ENCODE measurements at places on chromosomes 7 and 10.

GRCh38 chr10:79319115-79319771 lies 28.0 kb upstream of the PPIF start:
- DNase-seq, result no peak

GRCh38 chr10:52965509-52965908 lies 192.9 kb upstream of the MBL2 start:
- no peak for DNase-seq

- DNase-seq, result peak; percentile 47
Measured at GRCh38 chr7:40232242-40232893, 97.6 kb downstream of the SUGCT start.

GRCh38 chr7:108403597-108404217 lies 52.5 kb downstream of the NRCAM start:
- no peak for DNase-seq

DNA sequence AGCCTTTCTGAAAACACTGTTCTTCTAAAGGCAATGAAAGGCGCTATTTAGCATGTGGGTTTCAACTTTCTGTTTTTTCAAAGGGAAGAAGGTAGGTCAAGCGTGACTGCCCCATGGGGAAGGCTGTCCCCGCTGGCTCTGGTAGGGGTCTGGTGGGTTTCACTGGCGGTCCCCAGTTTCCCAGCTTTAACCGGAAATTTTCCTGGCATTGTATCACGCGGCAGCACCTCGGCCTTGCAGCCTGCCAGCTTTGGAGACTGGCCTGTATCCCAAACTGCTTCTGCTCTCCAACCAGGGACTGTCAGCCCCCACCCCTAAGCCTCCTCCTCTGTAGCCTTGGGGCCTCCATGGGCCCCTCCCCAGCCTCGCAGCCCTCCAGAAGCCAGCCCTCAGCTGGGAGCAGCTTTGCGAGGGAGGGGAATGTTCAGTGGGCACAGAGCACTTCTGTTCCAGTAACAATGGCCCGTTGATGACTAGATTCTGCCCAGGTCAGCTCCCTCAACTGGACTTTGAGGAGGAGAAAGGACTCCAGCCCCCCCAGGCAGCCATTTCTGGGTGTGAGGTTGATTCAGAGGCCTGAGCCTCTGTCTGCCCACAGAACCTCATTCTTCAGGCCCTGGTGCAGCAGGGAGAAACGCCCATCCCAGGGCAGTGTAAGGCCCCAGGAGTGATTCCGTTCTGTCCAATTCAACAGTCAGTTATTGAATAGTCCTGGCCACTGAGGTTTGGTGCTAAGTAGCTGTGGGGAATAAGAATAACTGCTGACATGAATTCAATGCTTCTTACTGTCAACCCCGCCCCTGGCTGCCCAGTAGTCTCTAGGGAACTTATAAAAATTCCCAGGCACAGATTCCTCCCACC lies 17.1 kb downstream of the CHST3 start:
- peak; percentile 96 for DNase-seq

DNA sequence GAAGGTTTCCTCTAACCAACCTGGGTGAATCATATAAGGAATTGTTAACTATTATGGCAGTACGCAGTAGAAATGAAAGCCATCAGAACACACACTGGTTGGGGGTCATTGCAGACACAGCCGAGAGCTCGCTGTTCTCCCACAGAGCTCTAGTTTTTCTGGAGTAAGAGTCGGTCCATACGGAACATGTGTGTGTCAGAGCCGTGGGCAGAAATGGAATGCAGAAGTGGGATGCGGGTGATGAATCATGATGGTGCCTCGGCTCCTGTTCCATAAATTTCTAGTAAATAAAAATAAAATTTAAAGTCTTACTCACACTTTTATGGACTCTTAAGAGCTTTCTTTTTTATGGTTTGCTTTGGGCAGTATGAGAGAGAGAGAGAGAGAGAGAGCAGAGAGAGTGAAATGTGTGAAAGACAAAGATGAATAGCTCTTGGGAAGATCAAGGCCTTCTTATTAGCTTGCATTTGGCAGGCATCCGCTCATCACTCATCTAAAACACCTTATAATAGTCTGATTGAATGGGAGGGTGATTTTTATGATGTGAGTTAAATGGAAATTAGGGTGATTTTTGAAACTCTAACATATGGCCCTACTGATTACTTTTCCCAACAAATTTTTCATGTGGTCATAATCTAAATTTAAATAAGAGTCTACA lies 98.8 kb upstream of the PFKP start:
- DNase-seq, result no peak

DNA sequence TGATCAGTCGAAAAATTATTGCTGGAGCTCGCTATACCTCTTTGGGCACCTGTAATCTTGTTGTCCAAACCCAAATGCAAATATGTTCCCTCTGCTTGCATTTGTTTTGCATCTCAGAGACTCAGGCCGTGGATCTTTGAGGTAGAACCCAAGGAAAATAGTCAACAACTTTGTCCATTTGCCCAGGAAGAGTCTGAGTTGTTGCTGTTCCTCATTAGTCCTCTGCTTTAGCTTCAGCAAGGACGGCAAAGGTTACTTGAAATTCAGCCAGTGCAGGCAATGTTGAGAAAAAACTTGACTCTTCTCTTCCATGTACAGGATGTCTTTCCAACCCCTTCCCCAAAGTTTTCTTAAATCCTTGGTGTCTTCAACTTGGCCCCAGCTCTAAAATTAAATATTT lies 45.8 kb downstream of the PDK4 start:
- DNase-seq, result no peak
